ENCODE measurements at places on chromosomes 6 and 20. TPM values are rescaled to one million over a fixed set of nuclear protein-coding genes. Genes with fewer than 3 reads are reported as not detected.

- no peak for DNase-seq
These were observed 429.0 kb downstream of the PREX1 start for GRCh38 chr20:48398506-48399449.

DNA sequence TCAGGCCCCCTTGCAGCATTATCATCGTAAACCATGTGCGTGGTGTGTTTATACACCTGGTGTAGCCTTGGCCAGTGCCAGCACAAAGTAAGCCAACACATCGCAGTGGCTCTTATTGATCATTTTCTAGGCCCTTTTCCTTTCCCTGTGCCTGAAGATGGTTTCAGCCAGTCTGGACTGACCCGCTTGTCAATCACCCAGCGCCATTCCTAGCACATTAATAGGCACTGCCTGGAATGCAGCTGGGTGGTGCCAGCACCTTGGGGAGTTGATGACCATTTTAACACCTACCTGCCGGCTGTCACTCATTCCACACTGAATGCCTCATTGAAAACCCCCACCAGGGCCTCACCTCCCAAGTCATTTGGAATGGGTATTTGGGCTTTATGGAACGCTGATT is 4.9 kb upstream of the UQCC2 start:
- DNase-seq = no peak

DNA sequence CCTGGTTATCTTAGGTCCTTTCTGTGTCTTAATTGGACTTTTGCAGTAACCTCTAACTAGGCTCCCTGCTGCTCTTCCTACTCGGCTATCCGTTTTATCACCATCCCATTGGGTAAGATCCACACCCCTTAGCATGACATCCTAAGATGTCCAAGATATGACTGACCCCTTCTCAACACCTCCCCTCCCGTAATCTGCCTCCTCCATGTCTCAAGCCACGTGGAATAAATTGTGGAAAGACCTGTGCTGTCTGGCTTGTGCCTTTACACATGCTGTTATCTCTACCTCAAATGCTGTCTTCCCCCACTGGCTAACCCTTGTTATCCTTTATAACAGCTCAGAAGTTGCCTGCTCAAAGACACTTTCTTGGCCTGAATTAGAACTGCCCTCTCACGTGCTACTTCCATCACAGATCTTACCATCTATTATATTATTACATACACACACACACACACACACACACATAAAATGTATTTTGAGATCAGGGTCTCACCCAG is 26.5 kb downstream of the EIF2S2 start:
- DNase-seq = peak; percentile 29

The GSTA3 gene
- 17.8 TPM for total RNA-seq

The GPR6 gene
- total RNA-seq = not detected
